ENCODE measurements at places on chromosomes 1 and 21. TPM values are rescaled to one million over a fixed set of nuclear protein-coding genes. Genes with fewer than 3 reads are reported as not detected.

Gene OR6K3
- total RNA-seq: not detected

DNA sequence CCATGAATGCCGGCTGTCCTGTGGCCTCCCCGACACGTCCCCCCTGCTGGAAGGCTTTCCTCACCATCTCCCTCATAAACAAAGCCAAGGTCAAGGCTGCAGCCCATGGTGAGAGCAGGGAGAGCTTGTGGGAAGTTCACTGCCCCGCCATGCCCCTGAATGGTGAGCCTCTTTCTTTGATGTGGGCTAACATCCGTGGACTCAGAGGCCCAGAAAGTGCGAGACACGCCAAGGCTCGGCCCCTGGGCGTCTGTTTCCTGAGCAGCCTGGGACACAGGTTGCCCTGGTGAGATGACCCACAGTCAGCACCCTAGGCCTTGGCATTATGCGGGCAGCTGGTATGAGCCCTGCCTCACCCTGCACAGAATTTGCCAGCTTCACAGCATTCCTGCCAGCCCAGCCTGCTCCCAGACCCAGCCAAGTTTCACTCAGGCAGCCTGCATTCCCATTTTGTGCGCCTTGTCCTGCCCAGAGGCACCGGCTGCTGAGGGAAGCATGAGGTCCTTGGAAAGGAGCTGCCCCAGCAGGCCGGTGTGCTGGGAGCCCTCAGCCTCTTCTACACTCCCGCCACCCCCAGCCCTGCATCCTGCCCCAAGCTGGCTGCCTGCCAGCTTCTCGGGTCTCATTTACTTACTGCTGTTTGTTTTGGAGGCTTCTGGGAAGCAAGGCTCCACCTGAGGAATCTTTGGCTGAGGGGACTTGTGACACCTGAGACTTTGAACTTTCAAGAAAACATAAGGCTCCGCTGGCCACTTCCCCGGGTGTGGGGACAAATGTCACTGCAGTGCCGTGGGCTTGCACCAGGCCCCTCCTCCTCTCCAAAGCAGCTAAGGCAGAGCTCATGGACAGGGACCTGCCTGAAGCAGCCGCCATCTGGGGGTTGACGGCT is 31.9 kb downstream of the NEK2 start:
- DNase-seq: peak; percentile 62

DNA sequence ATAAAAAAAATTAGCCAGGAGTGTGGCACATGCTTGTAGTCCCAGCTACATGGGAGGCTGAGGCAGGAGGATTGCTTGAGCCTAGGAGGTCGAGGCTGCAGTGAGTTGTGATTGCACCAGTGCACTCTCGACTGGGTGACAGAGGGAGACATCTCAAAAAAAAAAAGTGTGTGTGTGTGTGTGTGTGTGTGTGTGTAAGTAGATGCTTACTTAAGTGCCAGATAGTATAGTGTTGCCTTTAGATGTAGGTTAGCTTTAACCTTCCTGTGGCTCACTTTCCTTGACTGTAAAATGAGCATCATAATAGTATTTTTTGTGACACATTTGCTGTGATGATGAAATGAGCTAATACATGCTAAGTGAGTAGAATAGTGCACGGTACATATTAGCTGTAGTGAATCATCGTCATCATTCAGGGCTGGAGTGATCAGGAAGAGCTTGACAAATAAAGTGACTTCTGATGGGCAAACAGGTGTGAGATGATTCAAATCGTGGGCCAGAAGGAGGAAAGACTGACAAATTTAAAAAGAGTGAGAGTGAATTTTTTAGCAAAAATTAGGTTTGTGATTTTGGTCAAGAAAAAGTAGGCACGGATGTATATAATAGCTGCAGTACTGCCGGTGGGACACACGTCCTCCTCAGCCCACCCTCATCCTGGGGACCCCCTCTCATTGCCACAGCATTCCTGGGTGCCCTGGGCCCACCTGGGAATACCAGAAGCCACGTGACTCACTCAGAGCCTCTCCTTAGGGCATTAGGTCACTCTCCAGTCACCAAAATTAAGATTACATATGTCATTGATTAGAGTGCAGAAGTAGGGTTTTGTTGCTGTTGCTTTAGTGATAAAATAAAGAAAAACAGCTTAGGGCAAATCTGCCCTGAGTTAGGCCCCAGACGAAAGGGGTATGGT is 33.9 kb downstream of the EIF2D start:
- no peak for DNase-seq

Gene KRTAP6-1
- not detected for total RNA-seq
